Colonic mucosa (tissue), 4 donors: ENCODE measurements at places on chromosomes 5 and 9. TPM values are rescaled to one million over a fixed set of nuclear protein-coding genes. Genes with fewer than 3 reads are reported as not detected.

- H3K27me3 ChIP-seq, result no peaks in the 10 kb centered on the region
- no peak overlapping the region for H3K4me3 ChIP-seq
- no peaks in the 10 kb centered on the region for H3K4me1 ChIP-seq
- no peaks in the 10 kb centered on the region for H3K36me3 ChIP-seq
- H3K27ac ChIP-seq, result no peak overlapping the region
- no peak for DNase-seq
Measured at GRCh38 chr9:113266174-113266573, 9.2 kb downstream of the CDC26 start.

GRCh38 chr9:123470121-123470782, 114.3 kb downstream of the CRB2 start:
- no peaks in the 10 kb centered on the region for H3K27me3 ChIP-seq
- H3K4me3 ChIP-seq, result no peak overlapping the region
- H3K27ac ChIP-seq, result no peak overlapping the region
- DNase-seq, result no peak
- H3K36me3 ChIP-seq, result no peaks in the 10 kb centered on the region

SPINK13 gene
- not detected for total RNA-seq

C9 gene
- 0.57 TPM for total RNA-seq

CATSPER3 gene
- total RNA-seq, result 0.82 TPM

GRCh38 chr5:28344836-28345433, 1306.5 kb upstream of the CDH9 start:
- H3K36me3 ChIP-seq, result no peaks in the 10 kb centered on the region
- no peak for DNase-seq
- H3K27ac ChIP-seq, result no peak overlapping the region
- H3K4me1 ChIP-seq, result no peaks in the 10 kb centered on the region
- H3K27me3 ChIP-seq, result no peaks in the 10 kb centered on the region

- H3K4me3 ChIP-seq, result no peak overlapping the region
- no peak for DNase-seq
- H3K36me3 ChIP-seq, result no peaks in the 10 kb centered on the region
- H3K27me3 ChIP-seq, result no peaks in the 10 kb centered on the region
- no peak overlapping the region for H3K27ac ChIP-seq
- no peaks in the 10 kb centered on the region for H3K4me1 ChIP-seq
Measured at GRCh38 chr5:78560000-78560855, 88.3 kb downstream of the LHFPL2 start.

GRCh38 chr5:135482381-135482933, 30.3 kb upstream of the TIFAB start:
- no peaks in the 10 kb centered on the region for H3K4me1 ChIP-seq
- no peak overlapping the region for H3K27ac ChIP-seq
- peaks cover 9% of the 10 kb centered on the region for H3K27me3 ChIP-seq
- no peaks in the 10 kb centered on the region for H3K36me3 ChIP-seq

GRCh38 chr9:97046228-97046627, 7.3 kb upstream of the CTSV start:
- no peaks in the 10 kb centered on the region for H3K36me3 ChIP-seq
- no peak overlapping the region for H3K4me3 ChIP-seq
- no peak overlapping the region for H3K27ac ChIP-seq
- no peaks in the 10 kb centered on the region for H3K27me3 ChIP-seq

DNA sequence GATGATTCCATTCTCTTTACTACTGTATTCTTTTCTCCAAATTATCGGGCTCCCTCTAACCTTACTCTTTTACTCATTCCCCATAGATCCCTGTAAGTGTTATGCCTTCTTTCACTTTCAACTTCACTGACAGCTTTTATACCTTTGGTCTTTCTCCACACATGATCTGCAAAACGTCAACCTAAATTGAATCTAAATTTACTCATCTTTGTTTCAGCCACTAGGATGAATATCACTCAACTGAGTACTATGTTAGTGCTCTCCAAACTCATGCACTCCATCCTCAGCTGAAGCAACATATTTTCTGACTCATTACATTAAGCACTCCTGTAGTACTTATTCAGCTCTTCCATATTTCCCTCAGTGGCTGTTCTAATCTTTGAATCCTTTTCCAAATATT, 133.4 kb downstream of the ADAMTS19 start:
- H3K36me3 ChIP-seq, result no peaks in the 10 kb centered on the region
- no peak for DNase-seq
- H3K4me3 ChIP-seq, result no peak overlapping the region
- H3K27me3 ChIP-seq, result no peaks in the 10 kb centered on the region
- no peak overlapping the region for H3K27ac ChIP-seq

- H3K27ac ChIP-seq, result no peak overlapping the region
- peaks cover 8% of the 10 kb centered on the region for H3K4me1 ChIP-seq
- no peak overlapping the region for H3K4me3 ChIP-seq
Measured at GRCh38 chr5:75049456-75050351, 2.7 kb downstream of the GCNT4 start.

DNA sequence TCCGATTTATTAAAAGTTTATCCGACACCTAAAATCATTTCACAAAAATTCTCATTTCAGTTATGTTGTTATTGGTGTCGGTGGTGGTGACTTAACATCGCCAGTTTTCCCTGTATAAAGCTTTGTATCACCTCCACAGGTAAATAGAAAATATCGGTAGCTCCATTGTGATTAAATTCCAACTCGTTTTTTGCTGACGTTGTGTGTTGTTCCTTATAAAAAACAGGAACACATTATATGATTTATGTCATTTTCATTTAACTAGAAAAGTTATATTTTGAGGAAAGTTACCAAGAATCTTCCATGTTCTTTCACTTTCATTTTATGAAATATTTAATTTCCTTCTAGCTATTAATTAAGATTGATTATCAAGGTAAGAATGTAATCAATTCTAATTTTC, 635.9 kb downstream of the CDH18 start:
- no peak overlapping the region for H3K27ac ChIP-seq
- no peak overlapping the region for H3K4me3 ChIP-seq
- H3K4me1 ChIP-seq, result no peaks in the 10 kb centered on the region
- DNase-seq, result no peak

- H3K4me3 ChIP-seq, result no peak overlapping the region
- no peaks in the 10 kb centered on the region for H3K4me1 ChIP-seq
- H3K27ac ChIP-seq, result no peak overlapping the region
- no peaks in the 10 kb centered on the region for H3K36me3 ChIP-seq
Measured at GRCh38 chr5:180160215-180160614, 48.8 kb downstream of the RASGEF1C start.

STARD4 gene
- 90.0 TPM for total RNA-seq

DDX4 gene
- not detected for total RNA-seq

DNA sequence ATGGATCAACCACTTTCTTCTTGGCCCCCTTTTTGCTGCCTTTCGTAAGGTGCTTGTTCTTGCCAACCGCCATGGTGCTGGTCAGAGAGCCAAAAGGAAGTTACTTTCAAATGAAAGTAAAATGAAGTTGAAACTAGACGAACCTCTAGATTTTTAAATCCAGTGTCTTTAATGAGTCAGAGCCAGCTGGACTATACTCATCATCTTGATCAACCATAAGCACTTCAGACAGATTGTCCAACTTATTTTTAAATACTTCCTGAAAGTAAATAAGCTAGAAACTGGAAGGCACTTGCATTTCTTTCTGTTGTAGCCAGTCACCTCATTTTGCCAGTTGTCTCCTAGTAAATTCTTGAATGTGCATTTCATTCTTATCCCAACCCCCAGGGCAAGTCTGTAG, 48.9 kb downstream of the JMY start:
- no peaks in the 10 kb centered on the region for H3K27me3 ChIP-seq
- H3K27ac ChIP-seq, result no peak overlapping the region
- H3K4me1 ChIP-seq, result no peaks in the 10 kb centered on the region
- no peaks in the 10 kb centered on the region for H3K36me3 ChIP-seq

PCDHGB7 gene
- total RNA-seq, result 2.5 TPM

POLR3G gene
- total RNA-seq, result 1.7 TPM

- no peak overlapping the region for H3K27ac ChIP-seq
- no peaks in the 10 kb centered on the region for H3K36me3 ChIP-seq
- no peaks in the 10 kb centered on the region for H3K4me1 ChIP-seq
- DNase-seq, result no peak
- H3K4me3 ChIP-seq, result no peak overlapping the region
Measured at GRCh38 chr5:80964491-80964890, 4.3 kb downstream of the RASGRF2 start.

- H3K36me3 ChIP-seq, result no peaks in the 10 kb centered on the region
- peak within 1 kb of the TSS; percentile 66 for H3K4me3 ChIP-seq
- peaks cover 11% of the 10 kb centered on the region for H3K27me3 ChIP-seq
Measured at GRCh38 chr9:137302118-137302448, at the start of gene NRARP. NRARP (minus strand) TSS chr9:137302271; CDS start chr9:137301928, 343 bp downstream.

TLR4 gene
- 3.2 TPM for total RNA-seq

DNA sequence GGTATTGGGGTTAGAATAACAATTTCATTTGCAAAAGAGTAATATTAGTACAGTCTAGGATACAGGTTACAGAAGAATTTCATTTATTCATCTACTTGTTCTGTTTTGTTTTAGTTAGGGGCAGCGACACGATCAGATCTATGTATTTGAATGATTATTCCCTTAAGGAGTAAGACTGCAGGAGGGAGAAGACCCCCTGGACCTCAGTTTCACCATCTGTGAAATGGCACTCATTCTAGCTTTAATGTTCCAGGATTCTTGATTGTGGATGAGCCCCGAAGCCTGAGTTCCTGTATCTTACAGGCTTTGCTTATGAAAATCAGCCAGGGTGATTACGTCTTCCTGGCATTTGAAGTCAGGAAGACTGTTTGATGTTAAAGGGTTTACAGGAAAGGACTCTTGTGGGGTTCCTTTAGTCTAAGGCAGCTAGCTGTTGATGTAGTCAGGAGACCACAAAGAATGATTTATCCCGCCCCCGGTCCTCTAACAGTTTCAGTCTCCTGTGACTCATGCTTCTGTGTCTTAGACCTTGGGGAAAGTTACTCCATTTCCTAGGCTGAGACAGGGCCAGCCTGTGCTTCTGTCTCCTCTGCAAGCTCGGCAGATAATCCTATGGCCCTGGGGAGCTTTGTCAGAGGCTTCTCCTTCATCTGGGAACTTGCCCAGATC, 11.5 kb downstream of the SMIM3 start:
- H3K4me1 ChIP-seq, result no peaks in the 10 kb centered on the region
- no peak for DNase-seq
- H3K27me3 ChIP-seq, result no peaks in the 10 kb centered on the region
